ENCODE measurements at places on chromosomes 1 and 21.

- DNase-seq: no peak
These were observed 43.7 kb upstream of the PSEN2 start for GRCh38 chr1:226826479-226827261.

- DNase-seq: no peak
These were observed 10.7 kb upstream of the CTH start for GRCh38 chr1:70400335-70400734.

DNA sequence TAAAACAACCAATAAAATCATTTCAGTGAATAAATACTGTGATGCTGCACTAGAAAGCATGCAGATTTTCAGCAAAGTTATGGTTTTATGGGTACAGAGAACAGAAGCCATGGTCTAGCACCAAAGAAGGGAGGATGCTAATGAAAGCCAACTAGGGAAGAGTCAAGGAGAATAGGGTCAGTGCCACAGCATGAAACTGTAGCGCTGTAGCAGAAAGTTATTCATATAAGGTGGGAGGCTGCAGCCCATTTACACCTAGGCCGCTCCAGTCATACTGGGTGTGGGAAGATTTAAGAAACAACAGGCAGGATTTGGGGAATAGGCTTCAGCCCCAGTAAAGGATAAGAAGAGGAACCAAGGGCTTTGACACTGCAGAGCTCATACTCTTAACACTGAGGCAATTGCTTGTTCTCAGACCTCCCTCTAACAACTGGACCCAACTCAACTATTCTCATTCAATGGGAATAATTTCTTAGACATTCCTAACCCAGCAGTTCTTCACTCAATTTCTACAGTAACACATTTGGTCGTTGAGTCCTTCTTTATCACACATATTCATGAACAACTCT lies 4.4 kb downstream of the IFI16 start:
- DNase-seq: no peak

DNA sequence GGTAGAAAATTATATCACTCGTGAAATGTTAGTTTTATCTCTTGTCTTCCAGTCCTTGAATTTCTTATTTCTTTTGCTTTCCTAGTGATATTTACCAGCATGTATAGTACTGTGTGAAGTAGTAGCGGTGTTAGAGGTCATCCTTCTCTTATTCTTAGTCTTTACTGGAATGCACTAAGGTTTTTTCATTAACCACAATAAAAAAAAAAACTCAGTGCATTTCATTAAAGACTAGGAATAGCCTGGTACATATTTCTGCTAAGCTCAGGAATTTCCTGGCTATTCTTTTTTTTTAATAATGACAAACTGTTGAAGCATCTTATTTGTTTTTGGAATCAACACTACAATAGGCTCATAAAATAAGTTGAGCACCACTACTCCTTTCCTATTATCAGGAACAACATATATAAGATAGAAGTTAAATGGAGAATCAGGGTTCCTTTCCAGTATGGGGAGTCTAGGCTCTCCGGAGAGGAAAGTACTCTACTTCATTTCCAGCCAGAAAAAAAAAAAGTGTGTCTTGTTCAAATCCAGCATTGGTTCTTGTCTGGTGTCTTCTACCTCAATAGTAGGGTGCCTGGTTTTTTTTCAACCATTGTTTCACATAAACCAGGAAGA lies 60.0 kb downstream of the TNFSF18 start:
- no peak for DNase-seq

DNA sequence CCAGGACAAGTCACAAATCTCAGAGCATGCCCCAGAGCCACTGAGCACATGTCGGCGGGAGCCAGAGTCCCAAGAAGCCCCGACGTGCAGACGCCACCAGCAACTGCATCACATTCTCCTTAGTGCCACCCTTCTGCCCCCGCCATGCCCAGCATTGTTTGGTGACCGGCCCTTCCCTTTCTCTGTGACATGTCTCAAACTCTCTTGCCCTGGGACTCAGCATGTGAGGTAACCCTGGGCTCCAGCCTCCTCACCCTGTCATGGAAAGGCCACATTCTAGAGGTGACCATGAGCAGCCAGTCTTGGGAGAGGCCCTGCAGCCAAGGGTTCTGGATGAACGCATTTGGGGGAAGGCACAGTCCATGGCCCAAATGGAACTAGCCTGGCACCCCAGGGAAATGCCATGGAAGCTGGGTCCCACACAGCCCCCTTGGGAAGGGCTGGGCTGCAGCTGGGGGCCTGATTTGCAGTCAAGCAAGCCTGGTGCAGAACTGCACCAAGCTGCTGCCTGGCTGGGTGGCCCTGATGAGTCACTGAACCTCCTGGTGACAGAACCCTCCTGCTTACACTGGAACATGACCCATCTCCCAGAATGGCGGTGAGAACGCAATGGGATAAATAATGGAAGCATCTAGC lies 94.4 kb downstream of the ITPKB start:
- no peak for DNase-seq

DNA sequence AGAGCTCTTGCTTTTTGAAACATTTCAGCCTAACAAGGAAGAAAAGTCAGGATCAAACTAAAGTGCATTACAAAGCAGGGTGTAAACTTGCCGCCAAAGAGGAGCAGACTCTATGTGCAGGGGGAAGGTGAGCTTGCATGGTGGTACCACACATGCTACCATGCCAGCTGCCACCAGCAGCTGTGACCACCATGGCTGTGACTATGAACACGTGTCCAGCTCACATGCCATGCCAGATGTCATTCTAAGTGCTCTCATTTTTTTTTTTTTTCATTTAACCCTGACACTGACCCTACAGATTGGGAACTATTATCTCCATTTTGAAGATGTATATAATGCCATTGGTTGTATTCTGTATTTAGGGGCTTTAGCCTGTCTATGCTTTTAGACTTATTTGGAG lies 79.0 kb downstream of the PCP4 start:
- DNase-seq: no peak

- DNase-seq: no peak
These were observed 403 bp downstream of the MXRA8 start for GRCh38 chr1:1357871-1358432.

DNA sequence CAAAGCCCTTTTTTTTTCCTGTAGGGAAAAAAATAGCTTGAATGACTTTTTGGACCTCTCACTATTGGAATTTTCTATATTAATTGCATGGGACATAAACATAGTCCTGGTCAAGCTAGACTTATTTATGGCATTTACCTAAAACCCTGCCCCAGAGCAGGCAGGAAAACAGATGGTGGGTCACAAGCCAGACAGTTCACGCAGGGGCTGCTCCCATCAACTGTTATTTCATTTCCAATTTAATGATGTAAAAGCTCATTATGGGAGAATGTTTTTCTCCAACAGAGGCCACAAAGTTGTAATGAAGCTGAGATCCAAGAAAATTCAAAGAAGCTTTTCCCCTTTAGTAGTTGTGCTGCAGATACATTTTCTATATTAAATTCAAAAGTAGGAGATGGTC lies 99.2 kb downstream of the SGIP1 start:
- DNase-seq: no peak

GRCh38 chr1:244964112-244964971 lies 100.0 kb upstream of the HNRNPU start:
- no peak for DNase-seq
